ENCODE measurements at places on chromosomes 6 and 20.

GRCh38 chr6:22513667-22514066 lies 55.7 kb upstream of the HDGFL1 start:
- DNase-seq, result no peak

GRCh38 chr20:62021793-62022385 lies 43.8 kb downstream of the TAF4 start:
- DNase-seq, result no peak

GRCh38 chr6:92110403-92110802 lies 1309.0 kb downstream of the EPHA7 start:
- no peak for DNase-seq

GRCh38 chr6:108068618-108069017 lies 5.9 kb downstream of the OSTM1 start:
- DNase-seq, result no peak

DNA sequence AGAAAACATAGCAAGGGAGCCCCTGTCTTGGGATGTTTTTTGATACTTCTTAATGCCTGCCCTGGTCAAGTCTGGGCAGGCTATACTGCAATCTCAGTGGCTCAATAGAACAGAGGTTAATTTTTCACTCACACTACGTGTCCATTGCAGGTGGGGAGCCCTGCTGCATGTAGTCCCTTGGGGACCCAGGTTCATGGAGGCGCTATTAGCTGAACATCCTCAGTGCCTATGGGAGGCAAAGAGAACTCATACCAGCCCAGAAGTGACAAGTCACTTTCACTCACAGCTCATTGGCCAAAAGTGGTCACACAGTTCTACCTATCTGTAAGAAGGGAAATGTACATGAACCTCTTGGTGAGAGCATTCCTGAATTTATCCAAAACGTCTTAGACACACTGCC lies 23.2 kb downstream of the CGA start:
- no peak for DNase-seq

DNA sequence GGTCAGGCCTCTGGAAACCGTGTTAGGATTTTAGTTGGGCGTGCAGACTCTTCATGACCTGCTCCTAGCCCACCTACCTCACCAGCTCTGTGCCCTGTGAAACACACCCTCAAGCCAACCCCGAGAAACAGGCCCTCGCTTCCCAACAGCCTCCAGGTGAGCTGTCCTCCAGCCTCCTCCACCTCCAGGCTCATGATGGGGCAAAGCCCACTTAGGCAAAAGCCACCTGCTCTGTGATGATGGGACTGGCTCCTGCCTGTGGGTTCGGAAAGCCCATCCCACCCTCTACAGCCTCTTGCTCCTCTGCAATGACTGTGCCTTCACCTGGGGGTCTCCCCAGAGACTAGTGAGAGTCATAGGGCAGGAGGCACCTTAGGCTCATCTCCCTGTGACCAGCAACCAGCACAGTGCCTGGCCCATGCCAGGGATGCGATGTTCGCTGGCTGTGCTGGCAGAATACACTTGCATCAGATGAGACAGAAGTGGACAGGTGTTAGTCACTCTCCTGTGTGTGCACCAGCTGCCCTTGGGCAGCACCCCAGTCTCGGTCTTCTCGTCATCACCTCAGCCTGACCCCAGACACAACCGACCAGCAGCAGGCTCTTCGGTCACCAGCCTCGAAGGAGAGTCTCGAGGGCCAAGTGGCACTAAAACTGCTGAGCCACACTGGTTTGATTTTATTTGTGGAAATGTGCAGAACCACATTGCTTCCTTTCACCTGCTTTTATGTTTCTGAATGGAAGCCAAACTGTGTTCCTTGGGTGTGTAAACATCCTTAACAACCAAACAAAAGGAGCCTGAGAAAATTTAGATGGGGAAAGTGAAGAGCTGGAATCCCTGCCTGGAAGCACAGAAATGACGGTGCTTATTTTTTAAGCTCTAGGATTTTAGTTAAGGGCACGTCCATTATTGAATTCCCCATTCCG lies 10.7 kb downstream of the PXDC1 start:
- no peak for DNase-seq

DNA sequence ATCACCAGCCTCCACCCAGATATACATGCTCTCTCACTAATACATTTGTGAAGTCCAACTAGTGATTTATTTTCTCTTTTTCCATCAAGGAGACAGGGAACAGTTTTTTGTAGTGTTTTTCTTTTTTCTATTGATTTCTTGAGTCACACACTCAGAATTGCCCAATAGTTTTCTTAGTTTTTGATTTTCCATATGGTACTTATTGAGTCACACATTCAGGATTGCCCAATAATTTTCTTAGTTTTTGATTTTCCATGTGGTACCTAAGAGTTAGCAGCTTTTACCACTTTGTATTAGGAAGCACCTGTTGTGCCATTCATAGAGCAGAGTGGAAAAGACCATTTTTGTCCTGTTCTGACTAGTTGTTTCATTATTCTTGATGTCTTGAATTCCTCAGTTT lies 1268.8 kb downstream of the EPHA7 start:
- no peak for DNase-seq

GRCh38 chr6:83505356-83505755 lies 7.0 kb upstream of the PRSS35 start:
- no peak for DNase-seq

DNA sequence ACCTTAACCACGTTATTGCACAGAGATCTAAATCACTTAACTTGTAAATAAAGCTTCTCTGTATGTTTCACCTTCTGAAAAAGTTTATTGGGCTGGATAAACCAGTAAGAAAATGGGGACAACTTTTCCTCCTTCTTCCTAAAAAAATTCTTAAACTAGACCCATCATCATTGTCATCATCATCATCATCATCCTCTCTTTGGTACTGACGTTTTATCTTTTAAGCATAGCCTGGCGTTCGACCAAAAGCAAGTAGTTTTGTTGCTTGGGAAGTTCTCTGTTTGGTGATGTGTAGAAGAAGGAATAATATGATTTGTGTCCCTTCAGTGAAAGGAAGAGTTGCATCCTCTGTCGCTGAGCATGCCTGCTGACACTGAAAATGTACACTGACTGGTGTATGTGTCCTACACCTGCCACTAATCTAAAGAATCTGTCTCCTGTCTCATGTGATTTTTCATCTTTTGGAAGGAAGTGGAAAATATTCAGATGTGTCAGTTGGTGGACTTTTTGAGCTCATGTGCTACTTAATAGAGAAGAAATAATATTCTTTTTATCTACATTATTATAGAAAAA lies 2.5 kb downstream of the CLVS2 start:
- no peak for DNase-seq

GRCh38 chr6:69957985-69958559 lies 91.7 kb downstream of the COL19A1 start:
- DNase-seq, result peak; percentile 31

DNA sequence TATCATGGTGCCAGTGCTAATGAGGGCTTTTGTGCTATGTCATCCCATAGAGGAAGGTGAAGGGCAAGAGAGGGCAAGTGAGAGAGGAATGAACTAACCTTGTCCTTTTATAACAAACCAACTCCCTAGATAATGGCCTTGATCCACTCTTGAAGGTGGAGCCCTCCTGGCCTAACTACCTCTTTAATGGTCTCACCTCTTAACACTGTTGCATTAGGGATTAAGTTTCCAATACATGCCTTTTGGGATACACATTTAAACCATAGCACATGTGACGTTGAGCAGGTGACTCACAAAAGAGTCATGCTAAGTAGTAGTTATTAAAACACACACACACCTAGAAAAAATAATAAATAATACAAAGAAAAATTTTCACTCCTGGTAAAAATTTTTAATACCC lies 36.9 kb downstream of the CCN2 start:
- peak; percentile 51 for DNase-seq

GRCh38 chr6:75458895-75459294 lies 34.7 kb downstream of the FILIP1 start:
- DNase-seq, result peak; percentile 53

DNA sequence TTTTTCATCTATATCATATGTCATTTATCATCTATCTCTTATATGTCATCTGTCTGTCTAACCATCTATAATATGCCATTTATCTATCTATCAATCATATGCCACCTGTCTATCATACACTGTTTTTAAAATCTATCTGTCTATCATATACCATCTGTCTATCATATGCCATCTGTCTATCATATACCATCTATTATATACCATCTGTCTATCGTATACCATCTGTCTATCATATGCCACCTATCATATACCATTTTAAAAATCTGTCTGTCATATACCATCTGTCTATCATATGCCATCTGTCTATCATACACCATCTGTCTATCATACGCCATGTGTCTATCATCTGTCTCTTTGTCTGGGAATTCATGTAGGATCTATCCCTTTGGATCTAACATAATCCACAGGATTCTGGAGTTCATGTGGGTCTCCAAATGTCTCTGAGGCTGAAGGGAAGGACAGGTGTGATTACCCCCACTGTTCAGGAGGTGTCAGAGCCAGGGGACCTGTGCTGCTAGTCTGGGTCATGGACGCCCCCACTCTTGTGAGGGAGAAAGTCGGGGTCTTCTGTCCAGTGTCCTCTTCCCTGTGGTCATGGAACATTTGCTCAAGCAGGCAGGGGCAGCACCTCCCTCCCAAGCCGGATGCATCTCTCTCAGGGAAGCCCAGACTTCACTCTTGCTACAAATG lies 36.9 kb upstream of the FRMD1 start:
- DNase-seq, result no peak

- no peak for DNase-seq
Observed at GRCh38 chr20:40109136-40109535, 579.9 kb downstream of the MAFB start.

- DNase-seq, result peak; percentile 48
Observed at GRCh38 chr20:57794600-57795341, 85.0 kb upstream of the PMEPA1 start.

- peak; percentile 11 for DNase-seq
Observed at GRCh38 chr20:48431653-48432493, 395.9 kb downstream of the PREX1 start.

GRCh38 chr6:162173466-162173865 lies 554.1 kb downstream of the PRKN start:
- no peak for DNase-seq

DNA sequence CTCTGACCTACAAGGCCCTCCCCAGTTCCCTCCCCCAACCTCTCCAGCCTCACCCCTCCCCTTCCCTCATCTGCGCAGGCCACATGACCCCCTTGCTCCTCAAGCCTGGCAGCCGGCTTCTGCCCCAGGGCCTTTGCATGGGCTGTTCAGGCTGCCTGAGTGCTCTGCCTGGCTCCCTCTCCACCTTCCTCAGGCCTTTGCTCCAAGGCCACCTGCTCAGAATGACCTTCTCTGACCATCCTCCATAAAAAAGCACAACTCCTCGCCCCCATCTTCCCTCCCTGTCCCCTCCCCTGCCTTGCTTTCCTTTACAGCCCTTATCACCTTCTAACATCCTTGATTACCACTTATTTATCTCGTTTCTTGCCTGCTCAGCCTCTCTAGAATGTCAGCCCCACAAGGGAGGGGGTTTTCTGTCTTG lies 38.7 kb downstream of the SPDEF start:
- no peak for DNase-seq

DNA sequence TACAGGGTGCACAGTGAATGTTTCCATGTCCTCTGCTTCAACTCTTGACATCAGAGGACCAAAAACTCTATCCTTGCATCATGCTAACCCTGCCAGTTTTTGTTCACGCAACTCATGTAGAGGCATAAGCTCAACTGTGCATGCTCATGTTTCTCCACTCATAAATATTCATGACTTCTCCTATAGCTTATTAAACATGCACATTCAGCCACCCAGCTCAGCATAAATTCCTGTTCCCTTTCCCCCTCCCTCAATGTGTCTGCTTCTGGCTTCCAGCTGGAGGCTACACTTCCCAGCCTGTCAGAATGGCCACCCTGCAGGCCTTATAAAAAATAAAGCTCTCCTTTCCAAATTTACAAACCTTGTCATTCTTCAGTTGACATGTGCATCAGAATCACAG lies 154.6 kb downstream of the KIF16B start:
- no peak for DNase-seq

DNA sequence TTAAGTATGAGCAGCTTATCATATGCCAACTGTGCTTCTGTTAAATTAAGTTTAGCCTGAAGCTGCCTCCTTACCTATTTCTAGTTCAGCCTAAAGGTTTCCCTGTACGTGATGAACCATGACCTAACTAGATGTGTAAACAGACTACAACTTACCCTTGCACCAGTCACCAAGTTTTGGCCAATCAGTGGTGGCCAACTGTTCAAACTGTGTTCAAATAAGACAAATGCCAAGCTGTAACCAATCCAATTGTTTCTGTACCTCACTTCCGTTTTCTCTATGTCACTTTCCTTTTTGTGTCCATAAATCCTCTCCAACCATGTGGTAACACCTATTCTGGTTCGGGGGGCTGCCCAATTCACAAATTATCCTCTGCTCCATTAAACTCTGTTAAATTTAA lies 6.0 kb upstream of the SLC2A10 start:
- no peak for DNase-seq

DNA sequence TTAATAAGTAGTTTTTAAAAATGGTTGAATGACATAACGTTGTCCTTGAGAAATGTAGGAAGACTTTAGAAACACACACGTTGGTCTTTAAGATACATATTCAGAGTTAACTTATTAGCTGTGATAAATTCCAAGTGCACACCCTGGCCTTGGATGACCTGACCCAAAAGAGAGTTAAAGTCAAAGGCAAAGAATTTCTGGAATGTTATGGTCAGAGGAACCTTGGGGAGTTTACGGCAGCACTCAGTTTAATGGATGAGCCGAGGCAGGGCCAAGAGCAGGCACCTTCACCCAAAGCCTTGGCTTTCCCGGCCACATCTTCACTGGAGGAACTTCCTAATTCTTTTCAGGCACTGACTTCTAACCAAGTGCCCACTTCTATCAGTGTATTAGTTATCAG lies 200.5 kb downstream of the SMOC2 start:
- DNase-seq, result peak; percentile 32

- DNase-seq, result no peak
Observed at GRCh38 chr6:110876806-110877564, 2.4 kb downstream of the AMD1 start.

DNA sequence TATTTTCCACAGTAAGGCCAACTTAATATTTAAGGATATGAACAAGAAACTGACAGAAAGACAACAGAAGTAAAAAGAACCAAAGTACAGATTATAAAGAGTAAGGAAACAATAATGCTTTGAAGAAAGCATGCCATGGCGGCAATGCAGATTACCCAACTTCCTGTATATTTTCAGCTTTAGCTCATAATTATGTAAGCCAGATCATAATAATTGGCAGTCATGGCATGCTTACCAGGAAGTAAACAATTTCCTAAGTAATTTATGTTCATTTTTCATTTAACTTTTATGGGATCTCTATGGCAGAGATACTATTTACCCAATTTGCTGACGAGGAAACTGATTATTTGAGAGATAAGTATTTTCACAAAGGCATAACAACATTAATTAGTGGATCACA lies 988.7 kb downstream of the HACE1 start:
- DNase-seq, result no peak

- no peak for DNase-seq
Observed at GRCh38 chr20:35007413-35007812, 51.7 kb downstream of the MYH7B start.

DNA sequence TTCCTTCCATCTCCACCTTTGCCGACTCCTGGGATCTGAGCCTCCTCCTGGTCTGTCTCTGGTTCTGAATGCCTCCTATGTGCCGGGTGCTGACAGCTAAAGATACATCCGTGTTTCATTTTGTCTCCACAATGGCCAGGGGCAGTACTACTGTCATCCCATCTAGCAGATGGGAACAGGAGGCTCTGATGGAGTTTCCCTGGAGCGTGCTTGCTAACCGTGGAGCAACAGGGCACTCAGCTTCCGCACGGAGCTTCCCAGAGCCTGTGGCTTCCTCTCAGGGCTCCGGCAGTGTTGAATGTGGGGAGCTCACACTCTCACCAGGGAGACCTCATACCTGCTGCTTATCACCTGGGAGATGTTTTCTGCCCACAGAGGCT lies 11.9 kb upstream of the NPBWR2 start:
- no peak for DNase-seq

- no peak for DNase-seq
Observed at GRCh38 chr6:144360401-144360800, 75.3 kb downstream of the UTRN start.
